ENCODE measurements at places on chromosomes 16 and 17.

- DNase-seq, result no peak
Measured at GRCh38 chr17:1697681-1698080, 12.5 kb downstream of the TLCD2 start.

GRCh38 chr17:16027708-16028584 lies 28.3 kb downstream of the TTC19 start:
- DNase-seq, result peak; percentile 68

- DNase-seq, result no peak
Measured at GRCh38 chr17:55887531-55887930, 136.7 kb downstream of the PCTP start.

DNA sequence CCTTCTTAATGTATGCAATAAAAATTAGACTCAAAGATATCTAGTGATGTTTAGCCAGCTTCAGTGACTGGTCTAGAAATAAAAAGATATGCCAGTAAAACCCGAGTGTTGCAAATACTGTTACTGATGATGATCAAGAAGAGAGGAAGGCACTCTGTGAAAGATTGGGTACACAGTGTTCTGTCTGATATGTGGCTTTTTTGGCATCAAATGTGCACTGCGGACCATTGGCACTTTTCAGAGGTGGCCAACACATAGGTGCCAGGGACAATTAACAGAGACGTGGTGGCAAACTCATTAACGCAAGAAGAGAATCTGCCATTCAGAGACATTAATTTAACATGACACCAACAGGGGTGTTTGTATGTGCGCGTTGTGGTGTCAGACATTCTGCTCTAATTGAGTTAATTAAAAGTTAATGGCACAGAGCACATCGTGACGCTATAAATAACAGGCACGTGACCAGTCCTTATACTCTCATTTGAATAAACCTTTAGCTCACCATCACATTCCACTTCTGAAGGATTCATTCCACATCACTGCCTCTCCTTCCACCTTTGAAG lies 549.3 kb upstream of the HSBP1 start:
- DNase-seq, result no peak

- DNase-seq, result peak; percentile 74
Measured at GRCh38 chr17:32794533-32795246, 82.2 kb downstream of the MYO1D start.

DNA sequence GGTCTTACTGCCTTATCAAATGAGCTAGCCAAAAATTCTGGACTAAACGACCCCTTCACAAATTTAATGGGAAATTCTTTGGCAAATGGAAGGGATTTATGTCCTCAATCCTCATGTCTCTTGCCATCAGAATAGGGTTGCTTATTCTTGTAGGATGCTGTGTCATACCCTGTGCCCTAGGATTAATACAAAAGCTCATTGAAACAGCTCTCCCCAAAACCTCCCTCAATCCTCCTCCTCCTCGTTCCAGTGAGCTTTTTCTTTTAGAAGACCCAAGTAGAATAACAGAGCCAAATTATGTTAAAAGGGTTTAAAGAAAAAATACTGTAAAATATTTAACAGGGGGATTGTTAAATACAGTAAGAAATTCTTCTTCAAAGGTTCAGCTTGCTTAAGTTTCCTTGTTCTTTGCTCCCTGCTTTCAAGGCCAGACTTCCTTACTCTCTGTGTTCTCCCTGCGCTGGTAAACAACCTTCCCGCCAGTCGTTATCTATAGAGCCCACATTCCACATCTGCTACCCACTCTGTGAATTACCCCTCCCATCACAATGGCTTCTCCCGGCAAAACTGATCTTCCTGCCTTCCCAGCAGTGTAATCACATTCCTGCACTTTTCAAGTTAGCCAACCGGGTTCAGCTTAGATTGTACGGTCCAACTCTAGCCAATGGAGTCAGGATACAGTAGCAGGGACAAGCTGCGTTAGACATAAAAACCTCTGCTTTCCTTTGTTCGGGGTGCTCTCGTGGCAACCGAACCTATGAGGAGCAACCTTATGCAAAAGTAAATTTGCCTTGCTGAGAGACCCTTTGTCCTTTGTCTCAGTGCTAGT lies 9.7 kb downstream of the HPR start:
- DNase-seq, result peak; percentile 74

DNA sequence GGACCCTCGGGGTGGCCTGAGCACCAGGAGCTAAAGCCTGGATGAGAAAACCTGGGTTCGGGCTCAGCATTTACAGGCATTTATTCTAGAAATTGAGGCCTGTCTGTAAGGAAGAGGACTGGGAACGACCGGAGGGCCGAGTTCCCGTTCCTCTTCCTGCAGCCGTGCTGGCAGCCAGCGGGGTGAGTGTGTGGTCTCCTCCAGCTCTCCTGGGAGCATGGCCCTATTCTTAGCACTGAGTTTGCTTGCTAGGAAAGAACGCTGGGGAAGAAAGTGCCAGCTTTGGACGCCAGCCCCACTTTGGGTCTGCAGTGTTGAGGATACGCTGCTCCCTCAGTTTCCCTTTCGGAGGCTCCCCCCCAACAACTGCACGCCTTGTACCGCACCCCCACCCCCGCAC lies 49.6 kb downstream of the MGAT5B start:
- no peak for DNase-seq

- no peak for DNase-seq
Measured at GRCh38 chr17:11459861-11460331, 138.4 kb upstream of the DNAH9 start.

DNA sequence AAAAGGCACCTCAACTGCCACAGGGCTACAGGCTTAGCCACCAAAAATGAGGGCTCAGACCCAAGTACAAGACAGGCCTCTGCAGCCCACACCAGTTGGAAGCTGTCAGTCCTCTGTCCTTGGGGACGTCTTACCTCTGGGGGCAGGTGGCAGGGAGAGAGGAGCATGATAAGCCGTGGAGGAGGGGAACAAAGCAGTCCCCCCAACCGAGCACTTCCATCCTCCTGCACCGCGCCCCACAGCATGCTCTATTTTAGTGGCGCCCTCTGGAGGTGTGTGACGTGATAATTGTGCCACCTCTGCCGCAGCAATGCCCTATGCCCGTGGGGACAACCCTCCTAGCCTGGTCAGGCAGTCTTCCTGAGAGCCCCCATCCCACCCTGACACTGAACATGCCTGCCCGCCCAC lies 13.6 kb downstream of the G6PC3 start:
- DNase-seq, result no peak

GRCh38 chr17:19002805-19003542 lies 1.6 kb downstream of the FAM83G start:
- DNase-seq, result no peak

GRCh38 chr16:1045993-1046911 lies 26.3 kb upstream of the SSTR5 start:
- DNase-seq, result no peak

DNA sequence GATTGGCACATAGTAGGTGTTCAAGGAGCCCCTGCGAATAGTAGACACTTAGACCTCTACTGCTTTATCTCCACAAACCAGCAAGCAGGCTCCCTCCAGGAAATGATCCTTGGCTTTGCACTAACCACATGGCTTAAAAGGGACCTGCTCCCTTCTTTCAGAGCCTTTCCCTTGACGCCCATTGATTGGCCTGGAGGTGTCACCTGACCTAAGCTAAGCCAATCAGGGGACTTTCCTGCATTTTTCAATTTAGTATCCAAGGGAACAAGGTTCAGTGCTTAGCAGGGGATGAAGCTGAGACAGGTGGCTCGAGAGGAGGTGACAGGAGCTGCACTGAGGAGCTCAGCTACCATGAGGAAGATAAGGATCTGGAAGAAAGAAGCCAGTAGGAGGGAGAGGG lies 52.8 kb downstream of the CLEC19A start:
- no peak for DNase-seq

- no peak for DNase-seq
Measured at GRCh38 chr16:57531635-57532265, 4.6 kb downstream of the CCDC102A start.

DNA sequence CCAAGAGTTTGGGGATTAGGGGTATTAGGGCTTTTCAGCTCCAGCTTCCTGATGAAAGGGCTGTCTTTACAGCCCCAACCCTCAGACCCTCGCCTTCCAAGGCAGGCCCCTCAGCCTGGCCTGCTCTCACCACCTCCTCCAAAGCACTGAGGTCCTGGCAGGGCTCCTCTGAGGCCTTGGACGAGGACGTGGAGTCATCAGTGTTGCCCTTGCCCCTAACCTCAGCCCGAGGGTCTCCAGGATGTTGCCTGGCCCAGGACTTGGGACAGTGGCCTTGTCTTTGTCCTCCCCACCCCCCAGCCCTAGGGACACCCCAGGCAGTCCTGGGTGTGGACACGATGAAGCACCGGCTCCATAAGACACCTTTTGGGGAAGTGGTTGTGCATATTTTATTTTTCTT lies 28.2 kb downstream of the B9D1 start:
- peak; percentile 2 for DNase-seq

DNA sequence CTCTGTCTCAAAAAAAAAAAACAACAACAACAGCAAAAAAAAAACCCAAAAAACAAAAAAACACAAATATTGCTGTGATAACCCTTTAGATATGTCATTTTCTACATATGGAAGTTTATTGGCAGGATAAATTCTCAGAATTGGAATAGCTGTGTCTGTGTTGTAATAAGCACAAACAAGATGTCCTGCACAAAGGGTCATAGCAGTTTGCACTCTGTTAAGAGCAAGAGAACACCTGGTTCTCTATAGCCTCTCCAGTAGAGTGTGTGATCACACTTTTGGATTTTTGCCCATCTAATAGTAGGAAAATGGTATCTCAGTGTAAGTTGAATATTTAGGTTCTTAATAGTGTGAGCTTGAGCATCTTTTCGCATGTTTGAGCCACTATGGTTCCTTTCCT lies 60.4 kb downstream of the USP43 start:
- no peak for DNase-seq

GRCh38 chr17:30273373-30273772 lies 18.4 kb downstream of the BLMH start:
- no peak for DNase-seq

- no peak for DNase-seq
Measured at GRCh38 chr16:82880346-82880745, 253.6 kb downstream of the CDH13 start.

- DNase-seq, result no peak
Measured at GRCh38 chr17:80738020-80738808, 193.6 kb downstream of the RPTOR start.

DNA sequence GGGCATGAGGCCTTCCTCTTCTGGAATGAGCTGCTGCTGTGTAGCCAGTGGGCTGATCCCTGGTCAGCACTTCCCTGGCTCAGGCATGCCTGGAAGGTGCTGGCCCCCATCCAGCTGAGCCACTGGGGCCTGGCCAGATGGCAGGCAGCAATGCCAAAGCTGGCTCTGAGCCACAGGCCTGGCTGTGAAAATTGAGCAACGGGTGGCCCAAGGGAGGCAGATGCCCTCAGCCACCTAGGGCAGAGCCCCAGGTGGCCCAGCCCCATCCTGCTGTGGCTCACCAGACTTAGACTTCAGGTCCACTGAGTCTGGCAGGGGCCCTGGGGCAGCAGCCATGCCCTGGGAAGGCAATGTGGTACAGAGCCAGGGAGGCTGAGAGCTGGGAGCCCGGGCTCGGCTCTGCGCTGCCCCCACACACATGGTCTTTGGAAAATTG lies 8.5 kb upstream of the CRHR1 start:
- DNase-seq, result no peak

- DNase-seq, result peak; percentile 58
Measured at GRCh38 chr17:80984749-80985148, 6.9 kb upstream of the CHMP6 start.

DNA sequence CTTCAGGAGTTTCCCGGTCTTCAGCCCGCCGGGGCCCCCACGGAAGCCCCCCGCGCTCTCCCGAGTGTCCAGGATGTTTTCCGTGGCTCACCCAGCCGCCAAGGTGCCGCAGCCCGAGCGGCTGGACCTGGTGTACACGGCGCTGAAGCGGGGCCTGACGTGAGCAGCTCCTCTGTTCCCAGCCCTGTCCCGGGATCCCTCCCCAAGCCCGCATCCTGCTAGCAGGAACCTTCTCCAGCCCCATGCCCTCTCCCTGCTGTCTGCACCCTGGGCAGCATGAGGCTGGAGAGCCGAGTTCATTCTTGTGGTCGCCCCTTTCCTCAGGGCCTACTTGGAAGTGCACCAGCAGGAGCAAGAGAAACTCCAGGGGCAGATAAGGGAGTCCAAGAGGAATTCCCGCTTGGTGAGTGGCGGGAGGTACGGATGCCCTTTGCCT lies 10.1 kb downstream of the RIPOR1 start:
- no peak for DNase-seq

DNA sequence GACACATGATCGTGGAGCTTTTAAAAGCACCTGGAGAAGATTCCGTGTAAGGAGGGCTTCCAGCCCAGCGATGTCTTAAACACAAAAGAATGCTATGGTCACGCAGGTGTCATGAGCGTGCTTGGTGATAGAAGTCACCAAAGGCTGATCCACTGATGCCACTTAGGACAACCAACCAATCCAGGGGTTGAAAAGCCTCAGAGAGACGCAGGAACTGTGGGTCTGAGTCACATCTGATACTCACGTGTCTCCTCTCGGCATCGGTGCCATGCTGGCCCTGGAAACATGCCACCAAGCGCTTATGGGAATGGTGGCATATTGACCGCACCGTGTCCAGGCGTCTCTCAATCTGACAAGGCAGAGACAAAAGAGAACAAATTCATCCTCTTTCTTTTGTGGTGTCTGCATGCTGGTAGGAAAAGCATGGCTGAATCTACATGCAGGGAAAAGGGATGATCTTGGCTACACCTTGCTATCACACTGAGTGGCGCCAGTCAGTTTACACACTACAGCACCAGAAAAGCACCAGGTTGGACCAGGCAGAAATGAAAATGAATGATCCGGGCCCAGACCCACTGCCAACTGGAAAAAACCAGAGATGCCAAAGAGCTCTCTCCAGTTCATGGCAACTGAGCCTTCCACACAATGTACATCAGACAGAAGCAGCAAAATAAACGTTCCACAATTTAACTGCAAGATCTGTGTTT lies 38.0 kb downstream of the ARHGAP17 start:
- no peak for DNase-seq

DNA sequence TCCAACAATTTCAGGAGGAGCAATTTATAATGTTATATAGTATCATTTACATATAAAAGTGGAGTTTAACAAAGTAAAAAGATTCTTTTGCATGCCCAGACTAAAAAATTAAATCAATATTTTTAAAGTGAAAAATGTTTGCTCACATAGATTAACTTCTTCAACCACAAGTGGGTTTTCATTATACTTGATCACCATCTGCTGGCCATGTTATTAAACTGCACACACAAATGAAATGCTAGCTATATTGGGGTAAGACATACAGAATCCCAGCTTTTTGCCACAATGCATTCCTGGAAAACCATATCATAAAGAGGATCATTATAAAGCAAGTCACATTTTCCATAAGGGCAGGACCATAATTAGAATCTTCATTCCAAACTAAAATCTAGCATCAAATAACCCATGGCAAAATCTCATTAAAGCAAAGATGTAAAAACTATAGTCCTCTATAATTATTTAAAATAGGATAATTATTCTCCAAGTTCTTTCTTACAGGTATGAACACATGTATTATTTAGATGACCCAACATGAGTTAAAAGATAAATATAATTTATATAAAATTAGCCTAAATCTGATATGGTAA lies 26.3 kb downstream of the CEP112 start:
- peak; percentile 59 for DNase-seq

DNA sequence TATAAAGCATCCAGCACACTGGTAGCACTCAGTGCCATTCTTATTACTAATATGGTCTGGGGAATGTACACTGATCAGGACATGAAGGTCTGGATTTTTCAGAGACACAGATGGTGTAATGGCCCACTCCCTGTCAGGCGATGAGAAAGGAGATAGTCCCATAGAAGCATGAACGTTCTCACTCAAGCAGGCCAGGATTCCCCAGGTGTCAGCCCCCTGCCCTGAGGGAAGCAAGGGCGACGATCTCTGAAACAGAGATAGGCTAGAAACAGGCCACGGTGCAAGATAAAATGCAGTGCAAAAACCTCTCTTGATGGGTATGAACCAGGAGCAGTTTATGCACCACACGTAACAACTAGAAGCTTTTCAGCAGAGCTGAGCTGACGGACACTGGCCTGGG lies 10.6 kb downstream of the PRPSAP1 start:
- DNase-seq, result no peak

Measured in hepatocyte (in vitro differentiated cells).